ENCODE measurements at places on chromosomes 4 and X.

DNA sequence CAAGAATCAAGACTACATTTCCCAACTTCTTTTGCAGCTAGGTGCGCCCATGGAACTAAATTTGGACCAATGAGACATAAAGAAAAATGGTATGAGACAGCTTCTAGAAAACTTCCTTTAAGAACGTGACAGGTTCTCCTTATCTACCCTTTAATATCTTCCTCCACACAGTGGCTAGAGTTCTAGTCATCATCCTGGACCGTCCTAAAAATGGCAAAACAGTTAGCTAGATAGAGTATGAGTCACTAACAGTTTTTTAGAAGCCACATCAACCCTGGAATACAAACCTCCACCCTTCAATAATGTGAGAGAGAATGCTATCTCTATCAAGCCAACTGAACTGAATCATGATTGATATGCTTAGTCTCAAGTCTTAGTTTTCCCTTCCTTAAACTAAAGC is 267.9 kb upstream of the SLC7A11 start:
- no peak for DNase-seq

DNA sequence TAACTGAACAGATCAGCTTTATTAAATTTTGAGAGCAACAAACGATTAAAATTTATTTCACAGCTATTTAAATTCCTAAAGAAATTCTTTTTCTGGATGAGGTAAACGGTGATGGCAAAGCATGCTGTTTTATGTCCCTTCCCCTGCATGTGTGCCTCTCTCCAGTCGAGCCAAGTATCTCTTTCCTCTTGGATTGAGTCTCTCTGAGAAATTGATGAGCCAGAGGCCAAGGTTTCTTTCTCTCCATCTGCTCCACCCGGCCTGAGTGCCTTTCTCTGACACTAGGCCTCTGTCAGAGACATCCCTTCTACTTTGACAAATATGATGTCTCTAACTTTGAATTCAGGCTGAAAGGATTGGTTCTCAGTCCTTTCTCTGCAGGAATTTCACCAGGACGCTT is 42.6 kb upstream of the PARM1 start:
- DNase-seq, result no peak

- no peak for DNase-seq
Observed at GRCh38 chr4:7427831-7428260, 6.9 kb downstream of the PSAPL1 start.

- no peak for DNase-seq
Observed at GRCh38 chr4:11507920-11508319, 79.2 kb upstream of the HS3ST1 start.

- DNase-seq, result no peak
Observed at GRCh38 chrX:6227453-6227835, 1.2 kb downstream of the NLGN4X start.

- DNase-seq, result no peak
Observed at GRCh38 chr4:54417476-54417875, 188.4 kb downstream of the PDGFRA start.

DNA sequence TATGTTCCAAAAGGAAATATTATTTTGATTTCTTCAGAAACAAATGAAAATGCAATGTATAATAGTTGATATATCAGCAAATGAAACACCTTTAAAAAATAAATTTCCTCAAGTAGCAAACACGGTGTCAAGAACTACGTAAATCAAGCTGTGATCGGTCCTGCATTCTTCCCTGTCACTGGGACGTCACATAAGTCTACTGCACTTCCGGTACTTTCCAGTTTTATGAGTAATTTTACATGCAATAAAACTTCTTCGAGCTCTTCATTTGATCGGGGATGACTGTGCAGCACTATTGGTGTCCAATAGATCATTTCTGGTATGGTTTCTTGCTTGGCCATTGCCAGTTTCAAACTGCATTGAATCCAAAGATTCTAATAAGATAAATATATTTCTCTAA is 114.0 kb upstream of the VEGFC start:
- no peak for DNase-seq

DNA sequence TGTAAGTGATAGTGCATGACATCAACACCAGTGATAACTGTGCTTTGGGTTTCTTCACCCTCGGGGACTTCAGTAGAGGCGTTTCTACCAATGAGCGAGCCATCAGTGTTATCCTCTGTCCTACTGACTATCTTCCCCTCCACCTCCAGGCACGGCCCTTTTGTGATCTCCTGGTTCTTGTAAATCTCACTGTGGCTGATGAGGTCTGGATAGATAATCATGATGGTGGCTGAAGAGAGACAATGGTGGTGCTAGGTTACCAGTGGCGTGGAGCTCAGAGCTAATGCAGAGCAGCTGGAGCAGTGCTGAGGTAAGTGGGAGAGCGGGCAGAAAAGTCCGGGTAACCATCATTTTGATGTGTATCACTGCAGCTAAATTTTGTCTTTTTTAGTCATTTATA is 816.6 kb downstream of the GLUD2 start:
- no peak for DNase-seq

All from DMS 273 treated with DMSO at 0.1 percent for 48 hours (cell line).